ENCODE measurements at places on chromosomes 5 and 9.

- no peak for DNase-seq
Measured at GRCh38 chr9:107394264-107394663, 95.3 kb downstream of the KLF4 start.

- no peak for DNase-seq
Measured at GRCh38 chr9:129449066-129449465, 171.8 kb downstream of the C9orf50 start.

DNA sequence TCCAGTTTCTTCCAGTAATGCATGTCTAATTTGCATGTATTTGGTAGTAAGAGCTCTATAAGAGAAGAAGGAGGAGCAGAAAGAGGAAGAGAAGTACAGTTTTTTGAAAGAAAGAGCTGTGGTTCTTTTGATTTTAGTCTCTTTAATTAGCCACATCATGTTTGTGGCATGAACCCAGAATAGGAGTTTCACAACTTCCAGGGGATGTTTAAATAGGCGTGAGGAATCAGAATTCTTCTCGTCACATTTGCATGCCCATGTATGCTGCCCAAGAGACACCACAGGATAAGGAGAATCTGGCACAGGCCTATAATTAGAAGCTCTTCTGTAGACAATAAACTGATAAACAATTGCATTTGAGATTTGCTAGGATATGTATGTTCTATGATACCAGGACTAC lies 78.7 kb downstream of the GAS1 start:
- no peak for DNase-seq

GRCh38 chr9:131813116-131813515 lies 73.2 kb upstream of the RAPGEF1 start:
- no peak for DNase-seq
